ENCODE measurements at places on chromosomes 4 and X.
A peak's percentile ranks its signal among the peaks of the same experiment; 100 is the strongest.

DNA sequence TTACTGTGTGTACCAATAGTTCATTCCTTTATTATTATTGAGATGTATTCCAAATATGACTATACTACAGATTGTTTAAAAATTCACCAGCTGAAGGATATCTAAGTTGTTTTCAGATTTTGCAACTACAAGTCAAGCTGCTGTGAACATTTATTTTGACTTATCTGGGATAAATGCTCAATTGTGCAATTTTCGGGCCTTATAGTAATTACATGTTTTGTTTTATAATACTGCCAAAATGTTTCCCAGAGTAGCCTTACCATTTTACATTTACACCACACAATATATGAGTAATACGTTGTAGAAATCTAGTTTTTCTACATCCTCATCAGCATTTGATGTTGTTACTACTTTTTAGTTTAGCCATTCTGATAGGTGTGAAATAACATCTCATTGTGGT is 179.6 kb downstream of the ANTXR2 start:
- no peak for DNase-seq

DNA sequence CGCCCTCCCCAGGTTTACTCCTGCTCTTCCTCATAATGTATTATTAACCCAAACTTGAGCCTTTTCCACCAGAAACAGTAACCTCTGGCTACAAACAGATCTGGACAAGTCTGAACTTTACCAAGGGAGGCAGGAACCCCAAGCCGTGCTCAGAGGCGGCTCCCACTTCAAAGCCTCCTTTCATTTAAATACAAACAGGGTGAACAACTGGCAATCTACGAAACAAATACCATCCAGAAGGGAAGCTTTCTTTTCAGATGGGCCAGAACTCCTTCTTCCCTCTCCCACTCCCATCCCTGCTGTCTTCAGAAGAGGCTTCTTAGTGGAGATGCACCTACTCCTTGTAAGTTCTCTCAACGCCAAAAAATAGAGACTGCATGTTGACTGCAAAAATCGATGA is 2.1 kb upstream of the GPC4 start:
- no peak for DNase-seq

- DNase-seq = no peak
These were observed 48.5 kb upstream of the ARMCX2 start for GRCh38 chrX:101708163-101708562.

DNA sequence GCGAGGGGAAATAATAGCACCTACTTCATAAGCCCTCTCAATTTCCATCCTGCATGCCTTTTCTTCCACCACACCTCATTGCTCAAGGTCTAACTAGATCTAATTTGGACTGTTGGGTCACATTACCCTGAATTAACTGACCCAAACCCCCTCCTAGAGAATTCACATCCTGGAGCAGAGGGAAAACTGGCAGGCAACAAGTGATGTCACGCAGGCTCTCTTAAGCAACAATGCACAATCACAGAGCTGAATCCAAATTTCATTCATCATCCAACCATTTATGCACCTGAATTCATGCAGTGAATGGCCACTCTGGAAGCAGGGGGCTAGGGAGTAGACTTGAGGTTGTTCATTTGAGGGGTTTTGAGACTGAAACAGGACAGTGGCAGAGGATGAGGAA is 107.7 kb upstream of the HUWE1 start:
- no peak for DNase-seq

GRCh38 chr4:7710576-7711306 is 228.9 kb downstream of the AFAP1 start:
- DNase-seq = no peak

- no peak for DNase-seq
These were observed 529.1 kb upstream of the PCDH10 start for GRCh38 chr4:132619968-132620367.

- no peak for DNase-seq
These were observed 18.6 kb upstream of the ARSJ start for GRCh38 chr4:113998079-113998478.

DNA sequence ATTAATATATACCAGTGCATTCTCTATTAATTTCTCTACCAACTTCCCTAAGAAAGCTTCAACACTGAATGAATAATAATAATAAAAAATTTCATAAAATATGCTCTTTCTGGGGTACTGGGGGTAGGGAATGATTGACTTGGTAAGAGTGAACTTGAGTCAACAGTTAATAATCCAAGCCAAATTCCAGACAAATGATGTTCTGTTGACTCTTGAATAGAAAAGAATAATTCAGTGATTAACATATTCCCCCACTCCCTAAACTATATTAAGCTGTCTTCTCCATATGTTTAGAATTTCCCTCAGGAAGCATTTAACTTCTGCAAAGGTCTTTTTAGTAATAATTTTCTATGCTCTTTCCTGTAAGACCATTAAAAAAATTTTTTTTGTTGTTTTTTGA is 12.3 kb downstream of the PGRMC2 start:
- no peak for DNase-seq

DNA sequence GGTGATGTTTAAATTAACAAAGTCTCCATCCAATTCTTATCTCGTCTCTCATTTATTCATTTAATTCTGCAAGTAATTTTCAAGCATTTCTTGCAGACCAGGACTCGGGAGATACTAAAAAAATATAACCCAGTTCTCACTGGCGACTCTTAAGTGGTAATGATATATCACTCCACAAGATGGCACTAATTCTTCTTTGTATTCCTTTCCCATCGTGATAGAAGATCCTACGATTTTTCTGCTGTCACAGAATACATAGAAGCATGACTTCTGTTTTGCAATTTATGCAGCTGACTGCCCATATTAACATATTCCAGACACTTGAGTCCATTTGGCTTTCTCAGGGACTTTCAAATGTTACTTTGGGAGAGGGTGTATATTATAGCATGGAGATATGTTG is 64.0 kb upstream of the FGF13 start:
- DNase-seq = no peak

DNA sequence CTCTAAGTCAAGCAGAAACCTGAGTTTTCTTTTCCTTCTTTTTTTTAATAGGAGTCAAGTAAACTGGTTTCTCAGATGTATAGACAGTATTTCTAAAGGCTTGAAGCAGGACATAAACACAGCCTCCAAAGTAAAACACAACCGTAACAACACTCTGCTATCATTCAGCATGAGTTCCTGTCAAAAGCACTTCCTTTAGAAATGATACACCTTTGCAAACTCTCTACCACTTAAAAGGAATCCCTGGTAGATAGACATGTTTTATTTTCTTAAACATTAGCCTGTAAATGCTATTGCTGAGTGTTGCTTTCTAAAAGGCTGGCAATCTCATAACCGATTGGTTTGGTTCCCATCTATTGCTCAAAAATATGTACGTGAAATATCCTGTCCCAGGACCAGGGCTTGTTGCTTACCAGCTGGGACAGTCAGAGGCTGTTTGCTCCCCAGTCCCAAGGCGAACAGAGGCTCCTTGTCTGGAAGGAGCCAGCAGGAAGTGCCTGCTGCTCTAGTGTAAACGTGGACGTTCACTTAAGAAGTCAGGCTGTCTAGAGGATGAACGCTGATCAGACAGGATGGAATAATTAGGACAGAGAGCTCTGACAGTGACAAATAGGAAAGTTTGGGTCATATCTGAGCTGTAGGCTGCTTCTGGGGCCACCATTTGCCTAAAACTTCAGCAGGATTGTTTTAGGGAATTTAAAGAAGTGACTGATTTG is 173.9 kb upstream of the KLF3 start:
- DNase-seq = peak; percentile 3

GRCh38 chrX:69361311-69361845 is 142.7 kb upstream of the NALF2 start:
- no peak for DNase-seq

- DNase-seq = no peak
These were observed 101.7 kb upstream of the KIT start for GRCh38 chr4:54556051-54556450.

- peak; percentile 48 for DNase-seq
These were observed 76.2 kb upstream of the CD99 start for GRCh38 chrX:2614911-2615310.

- DNase-seq = no peak
These were observed 300.1 kb upstream of the SLC7A11 start for GRCh38 chr4:138542191-138542776.

DNA sequence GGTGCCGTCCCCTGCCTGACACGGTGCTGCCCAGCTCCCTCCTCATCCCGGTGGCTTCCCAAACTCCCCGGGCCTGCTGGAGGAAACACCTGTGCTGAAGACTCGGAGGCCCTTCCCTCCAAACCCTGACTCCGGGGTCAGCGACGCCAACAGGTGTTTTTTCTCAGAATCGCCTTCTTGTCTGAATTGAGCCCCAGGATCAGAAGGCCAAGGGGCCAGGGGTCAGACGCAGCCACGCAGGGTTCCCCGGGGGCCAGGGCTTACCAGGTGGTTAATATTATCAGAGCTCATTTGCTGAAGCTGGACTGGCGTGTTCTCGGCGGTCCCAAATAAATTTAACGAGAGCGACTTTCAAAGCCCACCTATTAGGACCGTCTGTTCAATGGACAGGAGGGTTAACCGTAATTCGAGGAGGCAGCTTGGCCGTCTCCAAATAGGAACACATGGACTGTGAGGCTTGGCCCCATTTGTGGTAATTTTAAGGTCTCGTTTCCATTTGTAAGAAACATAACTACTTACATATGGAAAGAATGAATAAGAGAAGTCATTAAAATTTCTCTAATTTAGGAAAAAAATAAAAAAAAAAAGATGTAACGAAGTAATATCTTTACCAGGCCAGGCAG is 239.3 kb downstream of the CRLF2 start:
- DNase-seq = no peak

DNA sequence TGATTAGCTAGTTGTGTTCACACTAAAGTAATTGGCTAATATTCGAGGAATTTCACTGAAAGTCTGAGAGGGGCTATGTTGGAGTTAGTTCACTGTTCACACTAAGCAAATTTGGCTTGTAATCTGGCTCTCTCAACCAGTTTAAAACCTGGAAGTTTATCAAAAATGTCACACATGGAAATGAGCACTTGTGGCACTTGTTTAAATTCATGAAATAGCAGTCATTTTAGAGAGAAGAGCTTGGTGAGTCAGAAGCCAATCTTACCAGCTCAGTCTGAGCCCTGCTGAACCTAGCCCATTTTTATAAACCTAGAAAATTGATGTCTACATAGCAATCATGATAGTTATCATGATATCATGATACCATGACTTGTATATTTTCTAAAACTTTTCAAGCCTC is 90.7 kb upstream of the JADE1 start:
- peak; percentile 29 for DNase-seq

DNA sequence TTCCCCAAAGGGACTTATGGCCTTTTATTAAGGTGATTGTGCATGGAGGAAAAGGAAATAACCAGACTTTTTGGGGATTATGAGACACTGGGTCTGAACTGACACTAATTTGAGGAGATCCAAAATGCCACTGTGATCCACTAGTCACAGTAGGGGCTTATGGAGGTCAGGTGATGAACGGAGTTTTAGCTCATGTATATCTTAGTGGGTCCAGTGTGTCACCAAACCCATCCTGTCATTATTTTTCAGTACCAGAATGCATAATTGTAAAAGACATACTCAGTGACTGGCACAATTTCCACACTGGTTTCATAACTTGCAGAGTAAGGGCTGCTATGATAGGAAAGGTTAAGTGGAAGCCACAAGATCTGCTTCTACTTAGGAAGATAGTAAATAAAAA is 131.3 kb downstream of the RTL3 start:
- DNase-seq = no peak

GRCh38 chr4:147863111-147863747 is 131.3 kb downstream of the ARHGAP10 start:
- DNase-seq = no peak

DNA sequence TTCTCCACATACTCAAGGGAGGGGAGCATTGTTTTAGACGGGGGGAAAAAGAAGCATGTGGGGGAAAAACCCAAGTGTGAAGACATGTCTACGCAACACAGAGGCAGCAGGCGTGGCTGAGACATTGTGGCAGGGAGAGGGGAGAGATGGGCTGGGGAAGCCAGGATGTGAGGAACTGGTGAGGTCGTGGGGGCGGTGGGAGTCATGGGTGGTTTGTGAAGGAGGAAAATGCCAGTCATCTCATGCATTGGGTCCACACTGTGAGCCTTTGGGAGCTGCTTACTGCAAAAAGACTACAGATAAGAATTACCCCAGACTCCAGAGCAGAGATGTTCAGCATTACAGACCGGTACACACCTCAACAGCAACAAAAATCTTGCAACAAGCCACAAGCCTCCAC is 2.1 kb downstream of the JAKMIP1 start:
- DNase-seq = no peak

GRCh38 chr4:96099031-96099430 is 259.1 kb downstream of the PDHA2 start:
- DNase-seq = no peak

DNA sequence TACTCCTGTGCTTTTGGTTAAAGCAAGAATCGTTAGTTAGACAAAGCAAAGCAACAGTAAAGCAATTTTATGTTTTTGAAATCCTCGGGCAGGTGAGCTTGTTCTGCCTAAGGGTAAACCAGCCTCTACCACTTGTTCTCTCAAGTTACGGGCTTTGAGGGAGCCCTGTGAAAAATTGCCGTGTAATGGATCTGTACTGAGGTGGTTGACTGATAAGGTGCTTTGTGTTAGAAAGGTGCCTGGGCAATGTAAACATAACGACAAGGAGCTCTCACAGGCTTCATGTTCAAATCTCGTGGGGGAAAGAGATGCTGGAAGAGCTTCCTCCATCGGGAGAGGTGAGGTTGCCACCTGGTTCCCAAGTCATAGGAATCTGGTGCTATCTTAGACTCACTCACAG is 111.8 kb downstream of the TRAPPC11 start:
- DNase-seq = no peak

- DNase-seq = peak; percentile 63
These were observed 135.3 kb upstream of the MID1 start for GRCh38 chrX:10755439-10756334.

- DNase-seq = no peak
These were observed 856.2 kb downstream of the STIM2 start for GRCh38 chr4:27716693-27717430.

DNA sequence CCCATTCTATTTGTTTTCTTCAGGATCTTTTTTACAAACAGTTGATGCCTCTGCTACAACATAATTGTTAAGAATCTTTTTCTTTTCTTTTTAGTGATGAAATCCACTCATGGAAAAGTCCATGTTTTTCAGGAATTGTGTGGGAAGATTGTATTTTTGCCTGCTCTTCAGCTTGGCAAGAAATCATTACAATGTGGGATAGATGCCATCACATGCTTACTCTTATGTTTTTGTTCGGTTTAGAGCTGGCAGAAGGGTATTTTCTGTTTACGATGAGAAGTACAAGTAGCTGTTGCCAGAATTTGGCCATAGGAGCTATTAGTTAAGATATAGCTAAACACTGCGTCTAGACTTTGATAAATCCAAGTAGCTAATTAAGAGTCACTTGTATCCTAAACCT is 2585.3 kb downstream of the ARAP2 start:
- no peak for DNase-seq

GRCh38 chr4:27828843-27829242 is 968.2 kb downstream of the STIM2 start:
- no peak for DNase-seq

DNA sequence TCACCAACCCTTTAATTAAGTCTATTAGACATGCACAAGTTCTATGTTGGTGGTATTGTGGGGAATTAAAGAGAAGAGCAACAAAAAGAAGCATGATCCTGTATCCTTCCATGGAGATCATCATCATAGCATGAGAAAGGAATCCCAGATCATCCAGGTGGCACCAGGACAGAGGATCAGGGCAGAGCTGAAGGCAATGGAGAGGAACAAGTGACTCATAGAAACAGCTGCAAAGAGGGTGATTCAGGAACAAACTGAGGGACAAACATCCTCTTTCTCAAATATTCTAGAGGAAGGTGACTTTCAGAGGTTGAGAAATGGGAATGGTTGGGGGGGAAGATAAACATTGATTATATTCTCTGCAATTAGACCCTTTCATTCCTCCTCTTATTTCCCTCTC is 105.5 kb upstream of the OTUD4 start:
- no peak for DNase-seq

GRCh38 chr4:74770226-74770910 is 24.0 kb downstream of the BTC start:
- DNase-seq = no peak
